Activated CD4-positive, alpha-beta T cell treated with anti-CD3 and anti-CD28 coated beads, Interleukin-2, Interleukin-6, amounts not matched to agents 100 ng/mL and 50 ng/mL, durations not matched to agents 16 hours and 8 hours (primary cell): ENCODE measurements at places on chromosomes 13 and 19.
A peak's percentile ranks its signal among the peaks of the same experiment; 100 is the strongest.

DNA sequence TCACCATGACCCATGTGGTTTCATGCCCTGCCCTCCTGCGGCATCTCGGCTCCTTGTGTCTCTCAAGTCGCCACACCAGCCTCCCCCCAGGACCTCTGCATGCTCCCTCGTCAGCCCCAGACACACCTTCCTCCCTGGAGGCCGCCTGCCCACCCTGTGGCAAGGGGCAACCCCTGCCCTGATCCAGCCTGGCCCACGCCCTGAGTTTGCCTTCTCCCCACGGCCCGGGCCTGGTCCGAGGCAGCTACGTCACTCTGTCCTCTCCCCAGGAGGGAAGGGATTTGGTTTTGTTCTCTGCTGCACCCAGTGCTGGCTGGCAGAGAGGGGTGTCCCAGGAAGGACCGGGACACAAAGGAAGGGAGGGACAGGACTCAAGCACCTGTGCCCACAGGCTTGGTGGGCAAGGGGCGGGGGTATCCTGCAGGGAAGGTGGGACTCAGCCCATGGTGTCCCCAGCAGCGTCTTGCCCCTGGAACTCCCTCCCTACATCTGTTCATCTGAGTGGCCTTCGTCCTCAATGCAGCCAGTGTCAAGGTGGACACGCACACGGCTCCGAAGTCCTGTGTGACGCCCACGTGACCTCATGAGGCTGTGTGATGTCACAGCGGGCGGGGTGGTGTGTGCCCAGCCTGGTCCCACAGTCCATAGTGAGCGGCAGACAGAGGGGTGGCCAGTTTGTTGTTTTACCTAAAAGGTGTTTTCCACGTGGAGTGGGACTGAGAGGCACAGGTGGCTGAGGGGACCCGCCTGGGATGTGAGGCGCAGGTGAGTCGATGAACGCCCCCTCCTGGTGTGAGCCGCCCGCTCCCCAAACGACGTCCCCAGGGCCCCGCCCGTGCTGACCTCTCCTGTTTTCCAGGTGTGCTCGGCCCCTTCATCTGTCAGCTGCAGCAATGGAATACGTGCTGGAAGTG is at the start of gene TEX29:
TSS of gene TEX29 (plus strand) at position 645 of the 914 bp plus-strand sequence. CDS start at position 894, 249 bp downstream.
- no peak for DNase-seq

GRCh38 chr13:79522583-79522982 is 41.6 kb downstream of the NDFIP2 start:
- peak; percentile 90 for DNase-seq

DNA sequence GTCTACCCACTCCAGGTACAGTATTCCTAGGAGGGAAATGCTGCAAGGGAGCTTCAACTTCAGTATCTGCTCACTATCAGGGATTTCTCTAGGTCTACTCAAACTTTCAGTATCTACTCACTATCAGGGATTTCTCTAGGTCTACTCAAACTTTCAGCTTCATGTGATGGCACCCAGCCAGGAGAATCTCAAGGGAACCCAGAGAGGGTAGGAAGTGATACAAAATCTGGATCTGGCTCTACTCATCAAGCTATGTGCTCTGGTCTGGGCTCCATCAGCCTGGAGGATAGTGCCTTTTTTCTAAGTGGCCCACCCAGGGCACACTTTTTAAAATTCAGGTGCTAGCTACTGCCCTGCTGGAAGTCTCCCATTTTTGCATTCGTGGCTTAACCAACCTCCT is 52.3 kb upstream of the FNDC3A start:
- no peak for DNase-seq

DNA sequence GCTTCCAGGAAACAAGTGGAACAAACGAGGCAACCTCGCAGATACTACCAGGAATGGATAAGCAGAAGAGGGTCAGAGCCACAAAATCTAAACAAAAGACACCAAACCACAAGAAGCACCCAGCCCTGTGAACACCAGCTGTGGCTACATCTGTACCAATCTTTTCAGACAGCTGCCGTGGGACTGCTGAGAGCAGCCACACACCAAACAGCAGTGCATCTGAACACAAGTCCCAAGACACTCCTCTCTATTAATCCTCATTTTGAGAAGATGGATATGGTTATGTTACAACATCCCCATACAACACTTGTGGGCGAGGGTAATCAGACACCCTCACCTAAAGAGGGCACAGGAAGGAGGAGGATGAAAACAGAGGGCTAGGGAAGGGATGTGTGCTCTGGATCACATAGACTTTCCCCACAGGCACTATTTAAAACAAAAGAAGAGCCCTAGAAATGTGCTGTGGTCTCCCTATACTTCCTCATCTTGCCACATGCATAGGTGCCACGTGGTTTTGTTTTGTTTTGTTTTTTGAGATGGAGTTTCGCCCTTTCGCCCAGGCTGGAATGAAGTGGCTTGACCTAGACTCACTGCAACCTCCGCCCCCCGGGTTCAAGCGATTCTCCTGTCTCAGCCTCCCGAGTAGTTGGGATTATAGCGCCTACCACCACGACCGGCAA is 41.6 kb upstream of the ZNF14 start:
- no peak for DNase-seq

DNA sequence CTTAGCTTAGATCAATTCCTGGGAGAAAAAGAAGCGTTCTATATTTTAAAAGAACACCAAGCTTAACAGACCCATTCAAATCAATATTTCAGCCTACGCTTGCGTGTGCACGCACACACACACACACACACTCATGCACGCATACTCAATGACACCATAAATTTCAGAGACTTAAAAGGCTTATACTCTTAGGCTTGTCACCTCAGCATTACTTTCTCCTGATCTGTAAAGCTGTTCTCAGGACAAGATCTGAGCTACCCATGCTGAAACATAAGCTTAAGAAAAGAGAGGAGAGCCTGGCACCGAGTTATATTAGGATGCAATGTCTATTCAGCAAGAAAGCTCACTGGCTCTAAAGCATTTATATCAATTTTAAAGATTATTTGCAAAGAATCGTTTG is 368.5 kb downstream of the FGF14 start:
- no peak for DNase-seq

- no peak for DNase-seq
Observed at GRCh38 chr13:40897053-40897452, 107.6 kb downstream of the SLC25A15 start.

DNA sequence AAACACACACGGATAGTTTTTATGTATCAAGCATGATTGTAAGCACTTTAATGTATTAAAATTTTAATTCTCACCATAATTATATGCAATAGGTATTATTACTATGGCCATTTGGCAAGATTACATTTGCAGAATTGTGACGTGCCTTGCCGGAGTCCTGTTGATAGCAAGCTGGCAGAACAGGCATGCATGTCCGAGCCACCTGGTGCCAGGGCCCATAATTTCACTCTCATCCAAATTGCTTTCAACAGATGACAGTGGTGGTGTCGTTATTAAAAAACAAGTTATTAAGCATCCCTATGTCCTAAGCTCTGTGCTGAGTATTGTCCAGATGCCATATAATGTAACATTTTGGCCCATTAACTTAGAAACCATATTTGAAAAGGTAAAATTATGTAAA is 374.3 kb downstream of the FOXO1 start:
- no peak for DNase-seq

- no peak for DNase-seq
Observed at GRCh38 chr13:33137721-33138120, 121.5 kb downstream of the KL start.

GRCh38 chr19:14023404-14024235 is 4.3 kb upstream of the RLN3 start:
- peak; percentile 35 for DNase-seq

GRCh38 chr13:46606970-46607369 is 54.0 kb downstream of the LRCH1 start:
- DNase-seq, result no peak

GRCh38 chr19:13984875-13985741 is 21.0 kb downstream of the RFX1 start:
- DNase-seq, result no peak

DNA sequence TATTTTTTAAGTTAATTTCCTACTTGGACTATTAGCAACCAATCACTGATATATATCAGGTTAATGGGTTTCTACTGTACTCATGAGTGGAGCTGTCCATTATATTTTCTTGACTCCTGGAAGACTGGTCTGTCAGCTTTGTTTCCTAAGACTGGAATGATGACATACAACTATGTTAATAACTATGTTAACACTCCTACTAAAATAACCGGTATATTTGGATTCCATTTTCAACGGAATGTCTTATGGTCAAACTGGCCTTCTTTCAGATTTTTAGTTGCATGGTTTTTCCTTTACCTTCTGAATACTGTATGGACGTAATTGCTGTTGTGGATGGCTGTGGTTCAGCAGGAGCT is 45.8 kb upstream of the GPI start:
- DNase-seq, result no peak

DNA sequence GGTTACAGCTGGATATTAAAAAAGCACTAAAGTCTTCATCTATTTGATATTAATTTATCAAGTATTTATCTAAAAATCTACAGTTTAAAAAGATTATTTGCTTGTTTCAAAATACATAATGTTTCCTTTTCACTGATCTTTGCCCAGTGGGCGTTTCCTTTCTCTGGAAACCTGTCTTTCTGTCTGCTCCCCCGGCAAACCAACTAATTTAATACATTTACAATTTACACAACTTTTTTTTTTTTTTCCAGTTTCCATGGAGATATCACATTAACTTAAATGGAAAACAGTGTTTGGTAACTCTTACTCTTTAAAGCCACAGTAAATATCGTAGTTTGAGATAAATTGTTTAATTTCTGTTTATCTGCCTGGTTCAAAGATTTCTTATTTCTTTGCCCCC is 5.3 kb downstream of the GPC6 start:
- no peak for DNase-seq

GRCh38 chr13:101695870-101696516 is 243.5 kb downstream of the ITGBL1 start:
- no peak for DNase-seq

GRCh38 chr13:56980856-56981255 is 159.9 kb upstream of the PRR20A start:
- DNase-seq, result no peak

DNA sequence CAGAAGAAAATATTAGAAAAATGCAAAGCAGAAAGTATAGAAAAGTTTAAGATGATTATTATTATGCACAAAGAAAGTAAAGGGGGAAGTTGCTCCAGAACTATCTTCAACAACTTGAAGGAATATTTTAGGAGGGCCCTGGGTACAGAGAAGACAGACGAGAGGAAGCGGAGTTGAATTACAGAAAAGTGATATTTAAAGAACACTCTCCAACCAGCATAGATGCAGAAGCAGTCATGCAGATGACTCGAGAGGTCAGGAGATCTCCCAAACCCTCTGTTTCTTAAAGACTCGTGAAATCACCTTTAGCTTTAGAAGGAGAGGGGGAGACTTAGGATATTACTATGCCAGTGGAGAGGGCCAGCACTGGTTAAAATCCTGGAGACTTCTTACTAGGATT is 8.5 kb upstream of the SHISA2 start:
- no peak for DNase-seq

- DNase-seq, result no peak
Observed at GRCh38 chr19:17871032-17871877, 490 bp upstream of the SLC5A5 start.

DNA sequence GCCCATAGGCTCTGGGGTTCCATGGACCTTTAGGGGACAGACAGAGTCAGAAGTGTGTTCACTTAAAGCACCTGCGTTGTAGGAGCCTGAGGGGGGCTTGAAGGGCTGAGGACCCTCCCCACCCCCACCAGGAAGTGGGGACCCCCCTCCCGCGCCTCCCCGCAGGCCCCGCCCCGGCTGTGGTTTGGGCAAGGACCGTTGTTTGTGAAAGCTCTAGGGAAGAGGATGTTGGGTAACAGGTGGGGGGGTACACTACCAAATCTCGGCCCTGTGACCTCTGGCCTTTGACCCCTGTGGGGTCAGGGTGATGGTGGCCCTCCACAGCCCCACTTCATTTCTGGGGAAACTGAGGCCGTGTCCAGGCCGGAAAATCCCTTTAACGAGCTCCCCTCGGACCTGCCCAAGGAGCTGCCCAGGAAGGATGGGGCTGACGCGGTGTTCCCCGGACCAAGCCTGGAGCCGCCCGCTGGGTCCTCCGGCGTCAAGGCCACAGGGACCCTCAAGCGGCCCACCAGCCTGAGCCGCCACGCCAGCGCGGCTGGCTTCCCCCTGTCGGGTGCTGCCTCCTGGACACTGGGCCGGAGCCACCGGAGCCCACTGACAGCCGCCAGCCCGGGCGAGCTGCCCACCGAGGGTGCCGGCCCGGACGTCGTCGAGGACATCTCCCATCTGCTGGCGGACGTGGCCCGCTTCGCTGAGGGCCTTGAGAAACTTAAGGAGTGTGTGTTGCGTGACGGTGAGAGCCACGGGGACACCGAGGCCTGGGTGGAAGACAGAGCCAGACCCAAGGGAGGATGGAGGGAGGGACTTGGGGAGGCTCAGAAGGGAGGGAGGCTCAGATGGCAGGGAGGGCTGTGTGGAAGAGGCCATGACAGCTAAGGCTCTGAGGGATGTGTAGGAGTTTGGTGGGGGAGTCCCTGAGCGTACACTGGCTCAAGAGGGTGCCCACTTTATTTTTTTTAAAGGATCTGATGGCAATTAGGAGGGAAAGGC is 1.3 kb downstream of the ARHGAP45 start:
- DNase-seq, result peak; percentile 86

DNA sequence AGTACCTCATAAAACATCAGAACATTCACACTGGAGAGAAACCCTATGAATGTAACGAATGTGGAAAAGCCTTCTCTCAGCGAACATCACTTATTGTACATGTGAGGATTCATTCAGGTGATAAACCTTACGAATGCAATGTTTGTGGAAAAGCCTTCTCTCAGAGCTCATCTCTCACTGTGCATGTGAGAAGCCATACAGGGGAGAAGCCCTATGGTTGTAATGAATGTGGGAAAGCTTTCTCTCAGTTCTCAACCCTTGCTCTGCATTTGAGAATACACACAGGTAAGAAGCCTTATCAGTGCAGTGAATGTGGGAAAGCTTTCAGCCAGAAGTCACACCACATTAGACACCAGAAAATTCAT is 22.0 kb downstream of the ZNF146 start:
- DNase-seq, result no peak

GRCh38 chr19:53870485-53870844 is 2.8 kb downstream of the MYADM start:
- DNase-seq, result no peak

GRCh38 chr13:108669381-108669780 is 40.0 kb downstream of the MYO16 start:
- no peak for DNase-seq

GRCh38 chr13:74623761-74624160 is 489.6 kb upstream of the KLF12 start:
- no peak for DNase-seq

DNA sequence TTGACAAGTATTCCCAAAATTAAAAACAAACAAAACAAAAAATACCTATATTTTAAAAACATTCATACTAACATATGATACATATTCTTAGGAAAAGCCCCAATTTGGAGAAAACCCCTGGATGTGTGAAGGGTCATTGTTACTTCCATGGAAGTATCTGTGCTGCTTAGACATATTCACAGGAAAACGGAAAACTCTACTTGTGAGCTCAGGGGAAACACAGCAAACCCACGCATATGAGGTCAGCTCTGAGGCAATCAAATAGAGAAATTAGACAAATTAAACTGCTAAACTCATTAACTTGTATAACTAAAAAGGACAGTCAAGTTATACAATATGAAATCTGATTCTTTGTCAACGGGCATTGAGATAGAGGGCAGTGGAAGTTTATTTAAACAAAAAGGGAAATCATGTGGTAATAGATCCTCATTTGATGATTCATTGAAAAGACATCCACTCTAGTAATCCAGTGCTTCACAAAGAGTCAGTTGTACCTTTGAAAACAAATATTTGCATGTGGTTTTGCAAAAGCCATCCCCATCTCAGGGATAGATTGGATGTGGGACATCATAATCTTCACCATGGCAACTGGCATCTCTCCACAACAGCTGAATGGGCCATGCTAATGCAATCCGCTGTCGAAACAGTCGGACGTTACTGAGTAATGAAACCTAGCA is 423.4 kb downstream of the ITGBL1 start:
- no peak for DNase-seq

GRCh38 chr13:24741016-24741662 is 22.8 kb upstream of the RNF17 start:
- DNase-seq, result peak; percentile 20
